ENCODE measurements at places on chromosomes 16 and 17. TPM values are rescaled to one million over a fixed set of nuclear protein-coding genes. Genes with fewer than 3 reads are reported as not detected.

DNA sequence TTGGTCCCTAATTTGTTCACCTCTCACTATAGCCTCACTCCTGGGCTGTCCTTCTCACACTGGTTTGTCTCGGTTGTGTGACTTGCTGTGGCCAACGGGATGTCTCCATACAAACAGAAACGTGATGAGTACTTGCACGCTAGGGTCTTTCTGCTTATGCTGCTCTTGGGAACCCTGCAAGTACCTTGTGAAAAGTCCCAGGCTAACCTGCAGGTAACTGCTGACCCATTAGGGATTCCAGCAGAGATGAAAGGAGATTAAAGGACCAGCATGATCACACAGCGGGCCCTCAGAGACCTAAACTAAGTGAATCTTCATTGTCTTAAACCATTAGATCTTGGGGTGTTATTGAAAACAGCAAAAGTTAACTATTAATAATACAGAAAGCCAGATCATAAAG is 562.8 kb upstream of the GOT2 start:
- DNase-seq, result no peak

DNA sequence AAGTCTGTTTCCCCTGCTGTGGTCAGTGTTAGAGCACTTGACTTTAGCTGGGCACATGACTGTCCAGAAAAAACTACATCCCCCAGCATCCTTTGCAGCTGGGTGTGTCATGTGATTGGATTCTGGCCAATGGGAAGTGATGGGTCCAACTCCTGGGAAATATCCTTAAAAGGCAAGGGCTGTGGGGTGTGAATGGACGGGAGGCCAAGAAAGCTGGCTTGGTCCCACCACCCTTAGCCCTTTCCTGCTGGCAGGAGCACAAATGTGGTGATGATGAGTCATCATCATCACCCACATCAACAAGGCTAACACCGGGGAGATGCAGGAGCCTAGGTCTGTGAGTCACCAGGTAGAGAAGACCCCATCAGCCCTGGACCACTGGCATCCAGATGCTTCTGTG is 341.7 kb downstream of the C16orf95 start:
- peak; percentile 78 for DNase-seq

DNA sequence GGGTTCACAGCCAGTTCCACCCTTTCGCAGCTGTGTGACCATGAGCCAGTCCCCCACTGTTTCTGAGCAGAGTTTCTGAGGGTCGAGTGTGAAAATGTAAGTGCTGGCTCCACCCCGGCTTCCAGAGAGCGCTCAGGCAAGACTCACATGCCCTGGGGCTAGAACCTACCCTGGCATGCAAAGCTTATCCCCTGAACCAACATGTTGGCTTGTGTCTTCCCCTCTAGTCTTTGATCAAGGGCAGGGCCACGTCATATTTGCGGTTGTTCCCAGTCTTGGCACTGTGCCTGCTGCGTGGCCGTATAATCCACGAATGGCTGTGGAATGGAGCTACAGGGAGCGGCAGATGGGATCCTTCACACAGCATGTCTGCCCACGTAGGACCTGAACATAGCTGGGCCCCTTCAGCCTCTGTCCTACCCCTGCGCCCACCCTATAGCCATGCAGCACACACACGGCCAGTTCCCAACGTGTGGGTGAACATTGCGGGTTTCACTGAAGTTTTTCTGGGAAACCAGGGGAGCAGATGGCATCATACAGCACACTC is 84.8 kb downstream of the MRM1 start:
- peak; percentile 5 for DNase-seq

DNA sequence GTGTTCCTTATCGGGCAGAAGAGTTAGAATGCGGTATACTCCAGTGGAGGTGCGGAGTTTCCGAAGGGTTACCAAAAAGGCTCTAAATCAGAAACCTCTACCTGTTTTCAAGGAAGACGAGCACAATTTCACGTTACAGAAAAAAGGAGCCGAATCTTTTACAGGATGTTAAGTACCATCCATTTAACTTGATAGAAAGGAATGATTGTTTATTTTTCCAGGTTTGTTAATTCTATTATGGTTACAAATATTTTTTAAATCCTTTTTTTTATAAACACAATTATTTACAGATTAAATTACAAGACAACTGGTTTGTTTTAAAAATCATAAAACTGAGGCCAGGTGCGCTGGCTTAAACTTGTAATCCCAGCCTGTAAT is 18.2 kb downstream of the ZNF213 start:
- DNase-seq, result no peak

DNA sequence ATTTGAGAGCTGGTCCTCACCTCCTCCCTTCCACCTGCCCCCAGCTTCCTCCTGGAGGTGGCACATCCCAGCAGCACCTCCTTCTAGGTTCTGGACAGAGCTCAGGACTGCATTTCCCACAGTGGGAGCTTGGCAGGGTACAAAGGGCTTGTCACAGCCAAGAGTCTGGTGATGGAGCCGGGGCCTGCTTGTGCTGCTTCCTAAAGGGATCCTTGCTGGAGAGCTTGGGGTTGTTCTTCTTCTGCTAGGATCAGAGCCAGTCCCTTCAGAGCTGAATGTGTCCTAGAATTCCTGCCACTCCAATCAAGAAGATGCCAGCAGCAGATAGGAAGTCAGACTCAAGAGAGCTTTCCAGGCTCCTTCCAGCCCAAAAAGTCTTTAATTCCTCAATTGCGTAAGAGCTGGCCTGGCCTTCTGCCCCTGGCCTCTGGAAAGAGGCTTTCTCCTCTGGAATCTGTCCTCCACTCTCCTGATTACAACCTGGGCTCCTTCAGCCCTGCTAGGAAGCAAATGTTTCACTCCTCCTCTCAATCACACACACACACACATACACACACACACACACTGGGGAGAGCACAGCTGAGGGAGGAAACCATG is 4.4 kb downstream of the CD300E start:
- DNase-seq, result no peak

GRCh38 chr17:39971076-39971603 is 8.3 kb downstream of the GSDMA start:
- DNase-seq, result no peak

DNA sequence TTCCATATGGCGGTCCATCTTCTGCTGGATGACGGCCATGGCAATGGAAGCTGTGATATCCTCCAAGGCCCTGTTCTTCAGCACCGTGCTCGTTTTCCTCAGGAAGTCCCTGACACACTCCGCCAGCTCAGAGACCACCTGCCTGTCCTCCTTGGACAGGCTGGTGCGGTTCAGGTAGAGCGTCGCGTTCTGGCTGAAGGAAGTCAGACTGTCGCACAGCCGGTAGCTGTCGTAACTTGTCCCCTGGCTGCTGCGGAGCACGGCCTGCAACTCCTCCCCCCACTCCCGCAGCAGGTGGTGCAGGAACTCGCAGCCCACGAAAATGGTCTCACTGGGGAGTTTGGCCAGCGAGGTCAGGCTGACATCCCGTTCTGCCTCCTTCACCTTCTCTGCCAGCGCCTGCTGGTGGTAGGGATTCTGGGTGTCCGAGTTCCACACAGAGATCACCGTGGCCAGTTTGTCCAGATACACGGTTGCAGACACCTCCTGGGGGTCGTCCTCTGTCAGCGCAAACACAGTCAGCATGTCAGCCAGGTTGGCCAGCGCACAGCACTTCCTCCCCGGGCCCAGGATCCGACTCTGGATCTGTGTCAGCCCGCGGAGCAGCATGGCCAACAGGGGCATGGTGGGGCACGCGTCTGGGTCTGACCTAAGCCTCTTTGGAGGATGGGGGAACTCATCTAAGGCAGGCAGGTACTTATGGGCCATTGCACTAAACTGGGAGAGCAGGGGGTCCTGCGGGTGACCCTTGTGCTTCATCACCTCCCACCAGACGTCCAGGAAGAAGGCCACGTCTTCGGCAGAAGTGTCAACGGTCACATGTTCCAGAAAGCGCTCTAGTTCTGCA is 5.1 kb downstream of the GEMIN4 start:
- DNase-seq, result no peak

GRCh38 chr16:57863434-57864160 is 61.3 kb upstream of the KIFC3 start:
- peak; percentile 71 for DNase-seq

- DNase-seq, result no peak
Observed at GRCh38 chr17:9212376-9213302, 191.3 kb downstream of the NTN1 start.

Gene MMP28
- 2.4 TPM for total RNA-seq

Gene CTRB2
- not detected for total RNA-seq

Gene SLC39A11
- 38.8 TPM for total RNA-seq

Gene FOXC2
- total RNA-seq, result not detected

Gene TCAP
- total RNA-seq, result 0.12 TPM
